ENCODE measurements at places on chromosomes 4 and X. TPM values are rescaled to one million over a fixed set of nuclear protein-coding genes. Genes with fewer than 3 reads are reported as not detected.

The PDGFRA gene
- total RNA-seq, result 0.35 TPM

The RNF212 gene
- 0.52 TPM for total RNA-seq

The GAB3 gene
- total RNA-seq, result 0.87 TPM

The USP17L19 gene
- total RNA-seq, result not detected

The JADE3 gene
- total RNA-seq, result 24.4 TPM

The HMX1 gene
- total RNA-seq, result not detected

The UBL4A gene
- 65.8 TPM for total RNA-seq

The CXorf49 gene
- 0.69 TPM for total RNA-seq

The GRIA3 gene
- under 0.01 TPM for total RNA-seq

The TSR2 gene
- 7.8 TPM for total RNA-seq

The ODAM gene
- total RNA-seq, result not detected

The EDA gene
- total RNA-seq, result 0.87 TPM

The GPR173 gene
- total RNA-seq, result 3.3 TPM

The TBX22 gene
- not detected for total RNA-seq

The CORIN gene
- not detected for total RNA-seq

The CXorf38 gene
- total RNA-seq, result 36.6 TPM

The PNMA6A gene
- 1.5 TPM for total RNA-seq

The SRPX2 gene
- total RNA-seq, result 29.7 TPM

The FABP2 gene
- total RNA-seq, result under 0.01 TPM

The ODAPH gene
- 1.7 TPM for total RNA-seq

The TMPRSS11E gene
- not detected for total RNA-seq

The LUZP4 gene
- not detected for total RNA-seq

The FAM184B gene
- total RNA-seq, result not detected

The HSFX2 gene
- total RNA-seq, result not detected

The PCDH7 gene
- 4.0 TPM for total RNA-seq

The CT45A10 gene
- total RNA-seq, result not detected

The C4orf36 gene
- 2.1 TPM for total RNA-seq

The FMR1 gene
- 27.6 TPM for total RNA-seq

The ERAS gene
- total RNA-seq, result 0.20 TPM

The RLIM gene
- total RNA-seq, result 80.4 TPM

The GLRB gene
- 20.7 TPM for total RNA-seq

The CXXC4 gene
- total RNA-seq, result not detected

The EREG gene
- total RNA-seq, result 2.0 TPM

The GYPE gene
- not detected for total RNA-seq

The PNMA3 gene
- 0.35 TPM for total RNA-seq

The FAM47B gene
- not detected for total RNA-seq

The OPRPN gene
- not detected for total RNA-seq

The ABRAXAS1 gene
- total RNA-seq, result 25.4 TPM

The MAGEH1 gene
- total RNA-seq, result 19.7 TPM

The RNF128 gene
- total RNA-seq, result 33.7 TPM
